ENCODE measurements at places on chromosomes 13 and 19. TPM values are rescaled to one million over a fixed set of nuclear protein-coding genes. Genes with fewer than 3 reads are reported as not detected.

The NCAN gene
- total RNA-seq: not detected

GRCh38 chr13:89822467-89822866 is 1525.0 kb upstream of the MIR17HG start:
- no peak for DNase-seq

GRCh38 chr19:19538785-19539166 is 711 bp downstream of the CILP2 start:
- no peak for DNase-seq

The OR4F17 gene
- not detected for total RNA-seq

- peak; percentile 91 for DNase-seq
Observed at GRCh38 chr19:38079926-38080380, 144.1 kb downstream of the DPF1 start.

DNA sequence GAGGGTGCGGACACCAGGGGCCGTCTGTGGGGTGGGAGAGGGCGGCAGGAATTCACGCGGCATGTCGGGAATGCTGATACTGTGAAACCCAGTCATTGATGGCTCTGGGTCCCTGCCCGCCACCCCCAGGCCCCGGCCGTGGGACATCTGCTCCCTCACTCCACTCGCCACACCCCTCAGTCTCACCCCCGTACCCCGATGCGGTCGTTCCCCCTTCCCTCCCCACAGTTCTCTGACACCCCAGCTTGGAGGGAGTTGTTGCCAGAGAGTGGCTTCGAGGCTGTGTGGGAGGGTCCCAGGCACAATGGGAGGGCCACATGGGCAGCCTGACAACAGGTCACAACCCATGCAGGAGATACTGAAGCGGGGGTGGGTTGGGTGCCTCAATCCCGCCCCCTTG is 1.8 kb downstream of the MAG start:
- DNase-seq: no peak

DNA sequence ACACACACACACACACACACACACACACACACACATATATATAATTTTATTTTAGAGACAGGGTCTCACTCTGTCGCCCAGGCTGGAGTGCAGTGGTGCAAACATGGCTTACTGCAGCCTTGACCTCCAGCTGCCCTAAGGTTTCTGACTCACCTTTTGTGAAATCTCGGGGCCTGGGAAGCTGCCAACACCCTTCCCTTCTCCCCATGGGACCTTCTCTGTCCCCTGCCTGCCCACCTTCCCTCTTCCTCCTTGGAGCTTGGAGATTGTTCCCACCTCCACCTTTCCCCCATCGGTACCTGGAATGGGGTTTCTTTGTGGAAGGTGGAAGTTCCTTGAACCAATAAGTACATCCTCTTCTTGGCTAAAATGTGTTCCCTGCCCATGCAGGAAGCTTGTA is 6.3 kb downstream of the ARRDC5 start:
- no peak for DNase-seq

GRCh38 chr19:40366697-40367561 is 18.4 kb downstream of the PLD3 start:
- DNase-seq: no peak

DNA sequence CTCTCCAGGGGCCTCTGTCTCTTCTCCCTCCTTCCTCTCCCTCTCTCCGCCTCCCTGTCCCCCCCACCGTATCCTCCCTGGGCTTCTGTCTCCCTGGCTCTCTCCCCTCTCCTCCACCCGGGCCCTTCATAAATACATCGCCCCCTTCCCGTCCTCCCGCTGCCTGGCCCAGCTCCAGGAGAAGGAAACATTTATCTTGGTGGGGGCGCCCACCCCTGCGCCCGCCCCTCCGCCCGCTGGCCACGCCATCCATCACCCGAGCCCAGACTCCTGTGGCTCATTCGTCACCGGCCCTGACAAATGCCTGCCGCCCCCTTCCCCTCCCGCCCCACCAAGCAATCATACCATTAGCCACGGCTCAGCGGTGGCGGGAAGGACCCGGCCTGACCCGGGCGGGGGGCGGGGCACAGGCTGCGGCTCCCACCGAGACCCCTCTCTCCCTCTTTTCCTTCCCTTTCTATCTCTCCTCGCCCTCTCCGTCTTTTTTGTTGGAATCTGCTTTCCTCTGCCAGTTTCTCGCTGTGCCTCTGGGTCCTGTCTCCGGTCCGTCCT is 2.6 kb upstream of the MEIS3 start:
- no peak for DNase-seq

DNA sequence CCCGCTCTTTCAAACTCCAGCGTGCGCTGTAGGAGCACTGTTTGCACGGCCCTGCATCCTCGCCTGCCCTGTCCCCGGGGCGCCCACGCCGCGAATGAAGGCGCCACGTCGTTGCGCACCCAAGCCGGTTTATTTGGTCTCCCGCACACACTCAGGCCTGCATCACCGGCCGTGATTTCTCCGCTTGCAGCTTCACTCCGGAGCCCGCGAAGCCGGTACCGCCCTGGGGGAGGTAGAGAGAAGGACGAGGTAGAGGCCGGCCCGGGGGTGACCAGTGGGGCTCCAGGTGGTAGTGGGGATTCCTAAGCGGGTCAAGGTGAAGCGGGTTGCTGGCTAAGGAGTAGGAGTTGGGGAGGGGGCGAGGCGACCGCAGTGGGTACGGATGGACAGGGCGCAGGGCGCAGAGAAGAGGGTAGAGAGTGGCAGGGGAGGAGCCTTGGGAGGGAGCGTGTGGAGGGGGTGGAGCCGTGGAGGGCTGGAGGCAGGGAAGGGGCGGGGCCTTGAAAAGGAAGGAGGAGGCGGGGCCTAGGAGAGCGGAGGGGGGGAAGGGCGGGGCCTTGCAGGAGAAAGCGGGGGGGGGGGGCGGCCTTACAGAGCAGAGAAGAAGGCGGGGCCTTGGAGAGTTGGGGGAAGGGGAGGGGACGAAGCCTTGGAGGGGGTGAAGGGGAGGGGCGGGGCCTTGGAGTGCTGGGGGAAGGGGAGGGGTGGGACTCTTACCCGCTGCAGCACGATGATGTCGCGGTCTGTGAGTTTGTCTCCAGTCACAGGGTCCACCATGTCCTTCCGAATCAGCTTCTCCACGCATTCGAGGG is 24.6 kb downstream of the NOSIP start:
- DNase-seq: no peak

- DNase-seq: peak; percentile 63
Observed at GRCh38 chr19:49224879-49225278, 67.3 kb downstream of the TRPM4 start.

DNA sequence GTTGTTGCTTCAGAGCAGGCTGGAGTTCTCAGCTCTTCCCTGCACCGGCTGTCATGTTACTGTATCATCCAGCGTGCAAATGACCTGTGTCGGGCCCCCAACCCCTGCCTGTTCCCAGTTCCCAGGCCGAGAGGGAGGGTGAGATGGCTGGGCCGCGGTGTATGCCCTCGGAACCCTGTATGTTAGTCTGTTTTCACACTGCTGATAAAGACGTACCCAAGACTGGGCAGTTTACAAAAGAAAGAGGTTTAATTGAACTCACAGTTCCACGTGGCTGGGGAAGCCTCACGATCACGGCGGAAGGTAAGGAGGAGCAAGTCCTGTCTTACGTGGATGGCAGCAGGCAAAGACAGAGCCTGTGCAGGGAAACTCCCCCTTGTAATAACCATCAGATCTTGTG is 10.9 kb downstream of the TMEM255B start:
- no peak for DNase-seq

DNA sequence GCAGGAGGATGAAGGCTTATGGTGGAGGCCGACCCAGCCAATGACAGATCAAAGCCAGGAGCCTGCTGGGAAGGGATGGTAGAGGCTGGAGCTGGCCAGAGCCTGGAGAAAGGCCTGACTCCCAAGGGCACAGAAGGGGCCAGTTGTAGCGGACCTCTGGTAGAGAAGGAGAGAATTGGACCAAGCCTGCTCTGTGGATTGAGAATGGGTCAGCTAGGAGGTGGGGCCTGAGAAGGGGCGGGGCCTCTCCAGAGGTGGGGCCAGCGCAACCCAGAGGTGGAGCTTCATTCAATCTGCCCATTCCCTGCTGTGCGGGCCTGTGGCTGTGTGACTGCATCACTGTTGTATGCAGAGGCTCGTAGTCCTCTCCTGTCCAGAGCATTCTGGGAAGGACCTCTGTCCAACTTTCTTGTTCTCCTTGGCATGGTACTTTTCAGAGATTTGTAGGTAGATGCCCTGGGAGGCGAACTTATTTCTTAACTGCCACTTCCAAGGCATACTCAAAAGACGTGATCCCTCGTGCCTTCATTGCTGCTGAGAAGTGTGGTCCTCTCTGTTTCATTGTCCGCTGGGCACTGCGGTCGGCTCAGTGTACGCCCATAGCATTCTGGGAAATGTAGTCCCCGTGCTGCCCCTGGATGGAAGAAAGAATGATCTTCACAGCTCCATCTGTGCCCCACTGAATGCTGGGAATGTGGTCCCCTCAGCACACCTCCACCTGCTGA is 6.7 kb downstream of the GRIN2D start:
- DNase-seq: peak; percentile 77

The LILRB2 gene
- not detected for total RNA-seq

The LENG9 gene
- total RNA-seq: 3.0 TPM

GRCh38 chr13:22061371-22061805 is 390.5 kb downstream of the FGF9 start:
- DNase-seq: no peak

The MADCAM1 gene
- total RNA-seq: 0.32 TPM

DNA sequence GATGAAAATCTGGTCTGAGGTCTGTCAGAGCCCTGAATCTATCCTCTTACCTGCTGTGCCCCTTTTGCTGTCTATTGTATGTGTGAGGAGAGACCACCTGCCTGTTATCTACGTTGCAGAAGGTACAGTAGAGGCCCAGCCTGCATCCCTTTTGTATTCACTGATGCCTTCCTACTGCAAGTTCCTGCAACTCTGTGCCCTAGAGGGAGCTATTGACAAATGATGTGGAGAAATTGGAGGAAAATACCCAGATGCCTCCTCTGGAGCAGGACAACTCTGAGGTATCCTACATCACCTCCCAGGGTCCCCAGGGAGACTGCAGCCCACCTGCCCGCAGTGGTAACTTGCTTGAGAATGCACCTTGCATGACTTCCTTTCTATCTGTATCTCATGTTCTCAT is 33.7 kb downstream of the SIAH3 start:
- DNase-seq: no peak

DNA sequence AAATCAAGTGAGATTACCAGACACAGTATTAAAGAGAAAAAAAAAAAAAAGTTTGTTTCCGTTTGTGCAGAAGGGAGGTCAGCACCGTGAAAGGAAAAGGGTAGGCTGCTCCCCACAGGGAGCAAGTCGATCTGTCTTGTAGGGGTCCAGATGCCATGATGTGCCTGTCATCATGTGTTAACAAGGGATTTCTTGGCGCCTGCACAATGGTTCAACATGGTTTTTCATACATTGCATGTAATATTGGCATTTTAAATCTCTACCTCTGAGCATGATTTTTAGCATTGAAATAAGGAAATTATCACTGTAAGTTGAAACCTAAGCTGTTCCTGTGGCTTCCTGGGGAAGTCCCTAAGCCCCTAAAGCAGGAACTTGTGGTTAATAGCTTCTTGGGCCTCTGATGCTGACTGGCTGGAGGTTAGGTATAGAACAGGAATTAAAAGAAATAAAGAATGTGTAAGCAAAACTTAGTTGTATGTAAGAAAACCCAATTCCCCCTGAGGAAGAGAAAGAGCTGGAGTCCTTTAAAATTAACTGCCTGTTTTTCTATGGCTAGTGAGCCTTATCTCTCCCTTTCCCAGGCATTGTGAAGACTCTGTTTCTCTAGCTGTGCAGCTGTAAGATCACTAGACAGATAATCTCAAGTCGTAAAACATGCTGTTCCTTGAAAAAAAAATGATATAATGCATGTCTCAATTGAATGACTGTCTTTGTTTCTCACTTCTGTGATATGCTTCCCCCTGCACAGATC is 7.4 kb upstream of the FCGBP start:
- no peak for DNase-seq

The BEST2 gene
- not detected for total RNA-seq

DNA sequence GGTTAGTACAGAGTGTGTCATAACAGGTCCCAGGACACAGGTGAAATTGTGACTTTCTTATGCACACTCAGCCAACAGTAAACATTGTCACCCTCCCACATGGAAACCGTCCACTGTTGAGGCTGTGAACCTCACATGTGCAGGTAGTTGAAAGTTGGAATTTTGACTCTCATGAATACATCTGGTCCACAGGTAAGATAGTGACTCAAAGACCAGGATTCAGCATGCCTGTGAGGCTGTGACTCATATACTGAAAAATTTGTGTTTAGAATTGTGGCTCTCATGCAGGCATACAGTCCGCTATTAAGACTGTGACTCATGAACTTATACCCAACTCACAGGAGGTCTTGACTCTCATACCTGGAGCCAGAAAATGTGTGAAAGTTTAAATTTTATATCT is 67.8 kb downstream of the ZNF728 start:
- no peak for DNase-seq

The PBX4 gene
- 0.58 TPM for total RNA-seq

All from HFFc6 (cell line).